ENCODE measurements at places on chromosomes 4 and X.

DNA sequence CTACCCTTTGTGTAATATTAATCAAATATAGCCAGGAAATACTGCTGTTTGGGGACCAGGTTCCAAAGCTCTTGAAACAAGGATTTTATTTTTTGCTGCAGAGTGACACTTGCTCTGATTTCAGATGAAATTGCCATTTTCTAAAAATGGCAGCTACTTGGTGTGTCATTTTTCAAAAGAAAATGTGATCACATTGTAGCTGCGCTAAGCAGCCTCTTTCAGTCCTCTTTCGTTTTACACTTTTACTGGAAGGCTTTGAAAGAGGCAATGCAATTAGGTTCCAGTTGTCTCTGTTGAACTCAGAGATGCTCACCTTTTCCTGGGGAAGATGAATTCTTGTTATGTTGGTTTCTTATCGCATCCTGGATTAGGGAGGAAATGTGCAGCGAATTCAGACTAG lies 85.1 kb downstream of the CT47B1 start:
- DNase-seq, result no peak

DNA sequence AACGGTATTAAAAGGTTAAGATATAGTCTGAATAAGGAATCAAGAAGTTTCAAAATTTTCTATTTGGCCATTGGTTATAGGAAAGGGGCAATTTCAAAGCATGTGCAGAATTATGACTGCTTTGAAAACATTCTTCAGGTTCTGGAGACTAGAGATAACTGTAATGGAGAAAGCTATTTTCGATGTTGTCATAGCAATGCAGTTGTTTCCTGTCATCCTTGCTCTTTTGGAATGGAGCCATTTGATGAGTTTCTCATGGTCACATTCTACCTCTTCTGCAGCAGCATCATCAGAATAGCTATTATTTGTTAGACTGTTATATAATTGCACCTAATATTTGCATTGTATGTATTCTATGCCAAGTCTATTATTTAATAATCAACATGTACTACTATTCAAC lies 368.2 kb upstream of the NR3C2 start:
- no peak for DNase-seq

DNA sequence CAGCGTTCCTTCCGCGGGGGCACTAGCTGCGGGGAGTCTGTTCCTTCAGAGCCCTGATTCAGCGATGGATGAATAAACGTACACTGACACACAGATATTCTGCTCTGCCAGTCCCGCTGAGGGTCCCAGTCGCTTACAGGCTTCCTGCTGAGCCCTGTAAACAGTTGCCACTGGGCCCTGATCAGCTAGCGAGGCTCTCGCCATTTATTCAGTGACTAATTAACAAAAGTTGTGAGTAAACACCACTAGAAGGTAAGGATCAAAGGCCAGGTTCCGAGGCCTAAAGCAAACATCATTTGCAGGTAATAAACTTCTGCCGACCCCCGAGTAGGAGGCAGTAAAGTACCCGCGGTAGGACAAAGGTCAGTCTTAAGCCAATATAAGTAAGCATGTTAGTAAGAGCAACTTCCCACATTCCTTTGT lies 442.6 kb upstream of the GALNT7 start:
- DNase-seq, result no peak

DNA sequence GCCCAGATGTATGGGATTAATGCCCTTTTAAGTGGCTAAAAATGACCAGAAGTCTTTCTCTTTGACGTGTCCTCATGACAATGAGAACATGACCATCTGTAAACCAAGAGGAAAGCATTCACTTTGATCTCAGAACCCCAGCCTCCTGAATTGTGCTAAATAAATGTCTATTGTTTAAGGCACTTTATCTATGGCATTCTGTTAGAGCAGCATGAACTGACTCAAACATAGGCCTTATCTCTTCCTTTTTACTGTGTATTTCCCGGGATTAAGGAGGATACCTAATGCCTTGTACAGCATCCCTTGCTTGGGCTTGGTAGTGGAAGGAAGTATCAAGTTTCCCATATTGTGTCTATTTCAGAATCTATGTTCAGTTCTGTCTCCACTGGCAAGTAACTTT lies 47.2 kb upstream of the HS3ST1 start:
- no peak for DNase-seq

GRCh38 chr4:1797298-1797860 lies 4.3 kb downstream of the FGFR3 start:
- no peak for DNase-seq

DNA sequence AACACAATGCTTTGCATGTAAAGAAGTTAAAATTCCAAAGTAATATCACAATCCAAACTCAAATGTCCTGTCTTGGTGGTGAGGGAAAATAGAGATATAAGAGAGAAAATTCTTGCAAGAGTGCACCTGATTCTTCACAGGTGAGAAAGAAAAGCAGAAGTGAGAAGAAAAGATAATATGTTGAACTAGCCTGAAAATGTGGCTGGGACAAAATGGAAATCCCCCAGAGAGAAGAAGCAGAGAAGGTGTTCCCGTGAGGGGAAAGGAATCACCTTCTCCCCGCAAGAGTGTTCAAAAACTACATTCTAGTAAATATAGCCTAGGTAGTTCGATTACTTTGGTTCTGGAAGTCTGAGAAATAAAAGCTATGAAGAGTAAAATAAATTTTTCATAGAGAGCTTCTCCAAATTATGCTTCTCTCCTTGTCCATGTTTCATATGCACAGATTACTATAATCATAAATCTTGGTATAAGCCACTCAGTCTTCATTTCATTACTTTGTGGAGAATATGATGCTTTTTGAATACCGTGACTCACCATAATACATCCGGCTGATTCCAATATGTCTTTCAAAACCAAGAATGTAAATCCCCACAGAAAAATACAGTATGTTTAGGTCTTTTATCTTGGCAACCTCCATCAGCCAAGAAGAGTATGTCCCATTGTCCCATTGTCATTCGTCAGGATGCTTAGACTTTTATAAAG lies 63.1 kb downstream of the COX18 start:
- no peak for DNase-seq

DNA sequence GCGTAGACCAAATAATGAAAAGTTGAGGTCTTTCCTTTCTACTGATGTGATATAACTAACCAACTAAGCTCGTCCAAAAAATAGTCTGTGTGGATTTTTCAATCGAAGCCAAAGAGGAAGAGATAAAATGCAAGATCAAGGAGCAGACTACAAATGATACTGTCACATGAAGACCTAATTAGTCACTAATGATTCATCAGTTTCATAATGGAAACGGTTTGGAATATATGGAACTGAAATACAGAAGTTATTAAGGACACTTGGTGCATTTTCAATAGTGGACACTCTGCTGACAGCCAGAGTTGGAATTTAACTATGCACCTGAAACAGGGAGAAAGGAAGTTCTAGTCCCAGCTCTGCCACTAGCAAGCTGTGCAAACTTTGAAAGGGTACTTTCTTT lies 119.8 kb downstream of the GUCY2F start:
- DNase-seq, result no peak

GRCh38 chr4:126871810-126872209 lies 760.9 kb upstream of the INTU start:
- DNase-seq, result no peak

GRCh38 chr4:184856277-184856609 lies 30.5 kb upstream of the ACSL1 start:
- no peak for DNase-seq

- no peak for DNase-seq
Measured at GRCh38 chr4:162683659-162684370, 482.9 kb downstream of the NAF1 start.

DNA sequence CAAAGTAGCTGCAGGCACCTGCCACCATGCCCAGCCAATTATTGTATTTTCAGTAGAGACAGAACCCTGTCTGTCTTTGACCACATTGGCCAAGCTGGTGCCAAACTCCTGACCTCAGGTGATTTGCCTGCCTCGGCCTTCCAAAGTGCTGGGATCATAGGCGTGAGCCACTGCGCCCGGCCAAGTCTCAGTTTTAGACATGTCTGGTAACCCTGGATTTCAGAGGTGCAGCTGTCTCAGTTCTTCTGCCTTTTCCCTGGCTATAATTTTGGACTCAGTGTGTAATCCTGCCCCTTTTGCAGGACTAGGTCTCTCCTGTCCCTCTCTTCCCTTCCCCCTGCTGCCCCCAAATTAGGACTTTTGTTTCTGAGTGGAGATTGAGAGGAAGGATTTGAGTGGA lies 46.6 kb downstream of the FAM193A start:
- DNase-seq, result no peak

GRCh38 chrX:12999422-12999821 lies 24.5 kb downstream of the TMSB4X start:
- DNase-seq, result no peak

DNA sequence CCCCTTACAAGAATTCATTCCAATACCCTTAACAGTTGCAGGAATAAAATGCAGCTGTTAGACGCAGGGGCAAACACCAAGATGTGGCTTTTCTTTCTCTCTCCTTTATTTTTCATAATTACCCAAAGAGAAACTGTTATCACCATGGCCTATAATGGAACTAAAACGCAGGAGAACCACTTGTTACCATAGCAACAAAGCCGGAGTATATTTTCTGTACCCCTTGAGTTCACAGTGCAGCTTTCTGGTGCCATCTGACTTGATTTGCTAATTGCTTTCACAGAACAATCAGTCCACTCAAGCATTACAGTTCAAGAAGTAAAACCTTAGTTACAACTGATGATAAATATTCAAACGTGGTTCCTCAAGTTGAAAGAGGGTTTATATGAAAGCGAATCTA lies 157.9 kb downstream of the AMELX start:
- no peak for DNase-seq

GRCh38 chrX:127877318-127877717 lies 174.9 kb downstream of the ACTRT1 start:
- no peak for DNase-seq

All from stimulated activated CD8-positive, alpha-beta memory T cell treated with anti-CD3 and anti-CD28 coated beads, Interleukin-4, amount 100 ng/mL, for 1 hour (primary cell).